ENCODE measurements at places on chromosomes 11 and 22.

DNA sequence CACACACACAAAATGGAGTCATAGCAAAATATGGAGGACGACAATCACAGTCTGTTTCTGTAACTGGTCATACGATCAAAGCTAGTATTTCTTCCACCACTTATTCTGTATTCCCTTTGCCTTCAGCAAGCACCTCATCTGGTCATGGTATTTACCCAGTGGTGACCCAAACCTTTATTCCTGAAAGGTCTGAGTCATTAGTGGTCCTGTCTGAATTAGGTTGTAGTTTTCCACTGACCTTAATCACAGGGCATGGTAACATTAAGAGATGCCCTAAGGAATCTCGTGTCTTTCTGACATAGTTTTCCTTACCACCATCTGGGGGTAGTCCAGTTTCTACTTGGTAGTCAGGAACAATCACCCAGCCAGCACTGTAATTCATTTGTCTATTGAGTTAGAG is 54.8 kb upstream of the CEP295 start:
- DNase-seq, result no peak

- DNase-seq, result no peak
Observed at GRCh38 chr22:43080616-43081015, 8.6 kb downstream of the TTLL1 start.

DNA sequence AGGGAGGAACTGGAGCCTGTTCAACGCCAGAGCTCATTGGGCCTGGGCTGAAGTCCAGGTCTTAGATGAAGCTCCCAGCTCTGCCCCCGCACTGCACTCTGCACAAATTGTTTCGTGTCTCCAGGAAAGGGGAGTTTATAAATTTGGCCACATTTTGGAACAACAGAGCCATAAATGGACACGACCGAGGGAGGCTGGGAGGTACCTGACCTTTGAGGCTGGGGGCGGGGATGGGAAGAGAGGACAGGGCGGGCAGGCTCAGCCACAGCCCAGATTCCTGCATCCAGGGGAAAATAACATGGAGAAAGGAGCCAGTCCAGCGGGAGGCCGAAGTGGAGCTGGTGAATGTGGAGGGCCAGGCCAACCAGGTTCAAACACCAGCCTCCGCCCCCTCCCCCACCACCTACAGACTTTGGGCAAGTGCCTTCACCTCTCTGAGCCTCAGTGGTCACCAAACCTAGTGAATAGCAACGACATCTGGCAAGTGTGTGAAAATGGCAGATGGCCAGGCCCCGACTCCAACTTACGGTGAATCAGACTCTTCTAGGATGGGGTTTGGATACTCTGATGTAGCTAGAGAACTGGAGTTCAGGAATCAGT is 36.8 kb upstream of the SMTN start:
- no peak for DNase-seq

DNA sequence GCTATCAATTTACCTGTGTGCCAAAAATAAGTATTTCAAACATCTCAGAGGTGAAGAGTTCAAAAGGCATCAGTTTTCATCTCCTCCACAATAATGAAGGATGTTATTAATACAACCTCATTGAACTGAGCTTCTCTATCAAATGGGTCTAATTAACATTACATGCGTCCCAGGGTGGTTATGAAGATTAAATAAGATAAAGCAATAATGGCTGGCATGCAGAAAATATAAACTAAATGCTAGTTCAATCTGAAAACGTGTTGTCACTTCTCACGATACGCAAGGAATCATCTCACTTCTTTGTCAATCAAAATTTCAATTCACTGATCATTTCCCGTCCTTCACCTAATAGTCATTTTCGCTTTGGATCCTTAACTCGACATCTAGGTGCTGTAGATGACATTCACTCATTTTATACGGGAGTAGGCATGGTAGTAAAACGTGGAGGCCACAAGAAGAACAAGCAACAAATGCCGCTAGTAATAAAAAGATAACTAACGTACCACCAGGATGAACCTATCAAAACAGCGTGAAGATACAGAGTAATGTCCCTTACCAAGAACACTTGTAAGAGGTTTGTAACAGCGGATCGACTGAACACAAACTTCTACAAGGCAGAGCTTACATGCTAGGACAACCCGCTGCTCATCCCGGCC is 918 bp downstream of the CHORDC1 start:
- no peak for DNase-seq

DNA sequence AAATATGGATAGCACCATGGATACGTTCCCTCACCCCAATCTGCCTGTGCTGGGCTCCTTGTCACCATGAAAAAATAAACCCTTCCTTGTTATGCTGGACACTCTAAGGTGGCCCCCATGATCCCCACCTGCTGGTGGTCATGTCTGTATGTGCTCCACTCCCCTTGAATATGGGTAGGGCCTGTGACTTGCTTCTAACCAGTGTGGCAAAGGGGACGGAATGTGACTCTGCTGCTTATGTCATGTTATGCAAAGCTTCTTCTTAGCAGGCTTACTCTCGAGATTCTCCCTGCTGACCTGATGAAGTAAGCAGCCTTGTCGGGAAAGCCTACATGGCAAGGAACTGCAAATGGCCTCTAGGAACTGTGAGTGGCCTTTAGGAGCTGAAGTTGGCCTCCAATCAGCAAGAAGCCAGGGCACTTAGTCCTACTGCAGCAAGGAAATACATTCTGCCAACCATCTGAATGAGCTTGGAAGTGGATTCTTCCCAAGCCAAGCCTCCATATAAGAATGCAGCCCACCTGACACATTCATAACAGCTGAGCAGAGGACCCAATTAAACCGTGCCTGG is 159.9 kb downstream of the CCDC34 start:
- no peak for DNase-seq

- DNase-seq, result no peak
Observed at GRCh38 chr11:9760193-9760575, 96.3 kb downstream of the SWAP70 start.

GRCh38 chr11:64317961-64318765 is at the start of gene PRDX5:
PRDX5 (plus strand) TSS chr11:64318121; CDS start chr11:64318216, 95 bp downstream.
- DNase-seq, result peak; percentile 85

All from GOT3 (cell line).